ENCODE measurements at places on chromosomes 7 and 10.

GRCh38 chr7:30280631-30281030 lies 3.8 kb upstream of the ZNRF2 start:
- no peak for DNase-seq

DNA sequence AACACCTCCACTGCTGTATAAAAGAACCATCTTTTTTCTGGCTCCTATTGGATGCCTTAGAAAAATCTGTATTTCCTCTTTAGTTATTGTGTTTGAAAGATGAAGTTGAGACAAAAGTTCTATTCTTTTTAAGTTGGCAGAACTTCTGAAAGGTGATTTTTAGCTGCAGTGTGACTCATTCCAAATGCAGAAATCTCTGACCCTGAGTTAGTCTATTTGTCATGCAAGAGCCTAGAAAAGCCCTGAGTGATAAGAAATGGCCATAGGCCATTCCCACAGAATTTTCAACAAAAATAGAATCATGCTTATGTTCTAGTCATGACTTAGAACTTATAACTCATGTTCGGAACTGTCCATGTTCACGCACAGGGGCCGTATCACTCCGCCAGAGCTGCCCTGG lies 89.1 kb downstream of the EGFR start:
- no peak for DNase-seq

DNA sequence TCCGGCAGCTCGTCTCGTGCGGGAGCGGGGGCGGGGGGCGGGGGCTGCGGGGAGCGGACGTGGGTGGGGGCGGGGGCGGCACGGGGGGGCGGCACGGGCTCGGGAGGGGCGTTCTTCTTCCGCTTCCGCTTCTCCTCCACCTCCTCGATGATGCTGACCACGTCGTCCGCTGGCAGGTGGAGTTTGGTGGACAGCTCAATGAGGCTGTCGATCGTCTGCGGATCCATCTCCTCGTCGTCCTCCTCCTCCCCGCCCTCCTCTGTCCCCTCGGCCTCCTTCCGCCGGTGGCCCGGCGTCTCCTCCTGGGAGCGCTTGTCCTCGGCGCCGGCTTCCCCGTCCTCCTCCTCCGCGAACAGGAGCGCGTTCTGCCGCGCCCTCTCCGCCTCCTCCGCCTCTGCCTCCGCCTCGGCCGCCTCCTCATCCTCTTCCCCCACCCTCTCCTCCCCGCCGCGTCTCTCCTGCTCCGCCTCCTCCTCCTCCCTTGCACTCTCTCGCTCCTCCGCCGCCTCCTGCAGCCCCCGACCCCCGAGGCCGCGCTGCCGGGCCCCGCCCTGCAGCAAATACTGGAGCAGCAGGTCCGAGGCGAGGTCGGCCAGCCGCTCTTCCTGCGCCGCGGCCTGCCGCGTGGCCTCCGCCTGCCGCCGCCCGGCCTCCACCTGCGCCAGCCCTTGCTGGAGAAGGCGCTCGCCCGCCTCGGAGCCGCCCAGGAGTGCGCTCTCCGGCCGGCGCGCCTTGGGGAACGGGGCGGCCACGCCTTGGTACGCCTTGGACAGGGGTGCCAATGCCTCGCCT lies 1.9 kb downstream of the VGF start:
- peak; percentile 76 for DNase-seq

GRCh38 chr10:50420196-50420595 lies 168.9 kb upstream of the ASAH2 start:
- no peak for DNase-seq

DNA sequence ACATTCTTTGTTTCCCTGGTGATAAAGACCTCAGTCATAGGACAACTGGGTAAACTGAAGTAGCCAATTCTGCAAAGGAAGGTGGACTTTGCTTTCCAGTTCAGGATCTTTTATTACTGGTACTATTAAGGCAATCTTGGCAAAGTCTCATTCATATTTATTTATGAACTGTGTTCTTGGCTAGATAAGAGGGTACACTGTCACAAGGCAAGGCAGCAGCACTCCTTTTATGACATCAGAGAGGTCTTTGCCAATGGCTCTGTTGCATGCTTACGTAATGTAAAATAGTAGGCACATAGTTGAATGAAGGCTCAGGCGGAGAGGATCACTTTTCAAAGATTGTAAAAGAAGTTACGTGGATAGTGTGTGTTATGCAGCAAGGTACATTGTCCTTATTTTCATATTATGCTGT lies 63.7 kb upstream of the PDK4 start:
- no peak for DNase-seq

DNA sequence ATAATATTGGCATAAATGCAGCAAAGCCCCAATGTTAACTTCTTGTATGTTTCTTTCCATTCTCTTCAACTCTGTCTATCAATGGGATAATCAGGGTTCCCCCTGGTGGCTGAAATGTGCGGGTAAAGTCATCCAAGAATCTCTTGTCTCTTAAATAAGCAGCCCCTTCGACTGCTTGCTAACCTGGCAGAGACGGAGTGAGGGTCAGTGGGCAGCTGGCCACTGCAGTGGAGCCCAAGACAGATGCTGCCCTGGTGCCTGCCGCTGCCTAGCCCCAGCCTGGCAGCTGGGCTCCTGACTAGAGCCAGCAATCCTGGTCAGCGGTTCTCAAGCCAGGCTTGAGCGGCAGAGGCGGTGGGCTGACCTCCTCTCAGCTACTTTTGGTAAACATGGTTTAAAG lies 248.9 kb downstream of the COBL start:
- DNase-seq: peak; percentile 36

- DNase-seq: no peak
Observed at GRCh38 chr10:63497321-63497720, 23.9 kb upstream of the REEP3 start.

- no peak for DNase-seq
Observed at GRCh38 chr10:75774783-75775490, 343.5 kb downstream of the LRMDA start.

DNA sequence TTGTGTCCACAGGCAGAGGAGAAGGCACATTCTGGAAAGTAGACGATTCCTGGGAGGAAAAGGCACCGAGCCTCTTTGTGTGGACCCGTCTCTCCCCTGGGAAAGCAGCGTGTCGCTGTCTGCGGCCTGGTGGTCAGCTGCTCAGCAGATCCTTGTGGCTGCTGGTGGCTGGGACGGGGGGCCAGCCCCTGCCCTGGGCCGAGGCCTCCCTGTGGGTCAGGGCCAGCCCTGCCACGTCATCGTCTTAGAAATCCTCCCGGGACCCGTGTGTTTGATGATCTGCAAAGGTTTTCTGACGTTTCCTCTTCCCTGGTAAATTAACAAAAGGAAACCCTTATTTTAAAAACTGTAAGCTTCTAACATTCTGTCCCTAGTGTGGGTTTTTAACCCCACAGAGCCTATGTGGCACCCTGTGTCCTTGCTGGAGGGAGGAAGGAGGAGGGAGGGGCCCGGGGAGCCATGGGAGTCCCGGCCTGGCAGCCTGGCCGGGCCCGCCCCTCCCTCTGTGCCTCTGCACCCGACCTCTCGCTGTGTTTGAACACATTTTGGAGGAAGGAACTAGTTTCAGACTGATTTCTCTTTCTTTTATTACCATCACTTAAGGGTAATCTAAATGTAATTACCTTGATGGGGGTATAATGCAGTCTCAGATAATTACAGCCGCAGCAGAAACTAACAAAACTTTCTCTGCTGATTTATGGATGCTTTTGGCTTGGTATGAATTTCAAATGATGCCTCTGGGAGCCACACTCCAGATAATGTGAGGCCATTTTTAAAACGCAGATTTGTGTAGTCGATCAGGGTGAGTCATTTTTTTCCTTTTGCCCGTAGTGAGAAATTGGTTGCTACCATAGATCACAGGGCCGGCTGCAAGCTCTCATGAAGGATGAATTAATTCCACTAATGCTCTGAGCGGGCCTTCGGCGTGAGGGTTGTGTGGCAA lies 85.5 kb downstream of the NKX6-2 start:
- no peak for DNase-seq

DNA sequence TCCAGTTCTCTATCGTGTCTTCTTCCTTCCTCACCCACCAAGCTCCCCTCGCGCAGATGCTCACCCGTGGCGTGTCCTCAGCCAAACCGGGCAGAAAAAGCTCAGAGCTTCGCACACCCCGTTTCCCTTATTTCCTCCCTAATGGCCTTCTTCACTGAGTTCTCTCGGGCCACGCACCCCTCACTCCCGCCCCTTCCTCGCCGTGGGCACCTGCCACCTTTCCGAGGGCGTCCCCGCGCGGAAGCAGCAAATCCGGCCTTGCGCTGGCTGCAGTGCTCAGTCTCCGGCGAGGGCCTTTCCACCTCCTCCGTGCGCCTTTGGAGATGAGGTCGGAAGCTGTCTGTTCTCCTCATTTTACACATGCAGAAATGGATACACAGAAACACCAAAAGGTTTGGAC lies 12.4 kb upstream of the CALML3 start:
- no peak for DNase-seq

DNA sequence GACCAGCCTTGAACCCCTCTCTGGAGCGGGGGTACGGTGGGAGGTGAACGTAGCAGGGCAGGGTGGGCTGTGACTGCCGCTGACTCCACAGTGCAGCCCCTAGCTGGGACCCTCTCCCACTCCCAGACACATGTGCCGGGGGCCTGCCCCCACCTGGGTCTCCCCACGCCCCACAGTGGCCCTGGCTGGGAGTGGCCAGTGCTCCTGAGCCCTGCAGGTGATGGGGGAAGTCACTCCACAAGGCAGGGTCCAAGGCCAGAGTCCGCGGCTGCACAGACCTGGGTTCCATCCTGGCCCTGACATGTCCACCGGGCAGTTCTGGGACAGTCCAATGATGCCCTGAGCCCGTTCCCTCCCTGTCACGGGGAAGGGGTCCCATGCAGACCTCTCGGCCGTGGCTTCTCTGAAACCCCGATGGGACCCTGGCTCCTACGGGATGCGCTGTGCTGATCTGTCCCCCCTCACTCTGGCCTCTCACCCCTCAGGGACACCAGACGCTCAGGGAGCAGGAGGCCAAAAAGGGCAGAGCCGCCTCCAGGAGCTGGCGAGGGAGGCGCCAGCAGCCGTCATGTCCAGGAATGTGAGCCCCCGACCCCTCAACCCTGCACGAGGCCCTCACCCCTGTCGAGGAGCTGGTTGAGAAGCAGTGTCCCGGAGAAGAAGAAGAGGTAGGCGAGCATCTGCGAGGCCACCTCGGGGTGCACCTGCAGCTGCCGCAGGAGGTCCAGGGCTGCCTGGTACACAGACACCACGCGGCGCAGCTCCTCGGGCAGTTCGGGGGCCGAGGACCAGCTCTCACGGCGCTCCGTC lies 40.4 kb downstream of the AP5Z1 start:
- DNase-seq: no peak

- DNase-seq: no peak
Observed at GRCh38 chr10:30928742-30929141, 102.9 kb downstream of the ZNF438 start.

DNA sequence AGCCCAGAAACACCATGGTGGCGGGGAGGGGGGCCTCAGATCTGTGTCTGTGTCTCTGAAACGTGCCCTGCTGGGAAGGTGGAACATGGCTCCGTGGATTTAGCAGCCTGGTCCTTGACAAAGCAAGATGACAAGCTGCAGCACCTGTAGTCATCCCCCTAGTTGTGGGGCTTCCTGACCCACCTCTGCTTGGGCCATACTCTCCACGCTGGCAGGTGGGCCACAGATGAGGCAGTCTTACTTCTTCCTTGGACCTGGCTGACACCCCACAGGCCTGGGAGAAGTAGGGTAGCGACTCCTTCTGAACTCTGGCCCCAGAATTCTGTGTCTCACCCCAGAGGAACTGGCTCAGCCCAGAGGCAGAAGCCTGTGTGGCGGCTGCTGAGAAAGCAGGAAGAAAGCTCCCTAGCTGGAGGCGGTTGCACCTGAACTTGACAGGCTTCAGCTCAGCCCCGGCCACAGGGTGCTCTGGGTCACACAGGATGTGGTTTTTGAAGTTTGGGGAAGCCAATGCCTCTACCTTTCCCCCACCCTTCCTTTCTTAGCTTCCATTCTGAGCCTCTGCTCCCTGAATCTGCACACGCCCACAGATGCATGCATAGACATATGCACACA lies 113.9 kb downstream of the ABLIM1 start:
- no peak for DNase-seq

GRCh38 chr7:155002411-155003091 lies 373 bp downstream of the PAXIP1 start:
- peak; percentile 73 for DNase-seq
